Mucosa of gallbladder (tissue), 1 donor: ENCODE measurements at places on chromosomes 6 and 20.

DNA sequence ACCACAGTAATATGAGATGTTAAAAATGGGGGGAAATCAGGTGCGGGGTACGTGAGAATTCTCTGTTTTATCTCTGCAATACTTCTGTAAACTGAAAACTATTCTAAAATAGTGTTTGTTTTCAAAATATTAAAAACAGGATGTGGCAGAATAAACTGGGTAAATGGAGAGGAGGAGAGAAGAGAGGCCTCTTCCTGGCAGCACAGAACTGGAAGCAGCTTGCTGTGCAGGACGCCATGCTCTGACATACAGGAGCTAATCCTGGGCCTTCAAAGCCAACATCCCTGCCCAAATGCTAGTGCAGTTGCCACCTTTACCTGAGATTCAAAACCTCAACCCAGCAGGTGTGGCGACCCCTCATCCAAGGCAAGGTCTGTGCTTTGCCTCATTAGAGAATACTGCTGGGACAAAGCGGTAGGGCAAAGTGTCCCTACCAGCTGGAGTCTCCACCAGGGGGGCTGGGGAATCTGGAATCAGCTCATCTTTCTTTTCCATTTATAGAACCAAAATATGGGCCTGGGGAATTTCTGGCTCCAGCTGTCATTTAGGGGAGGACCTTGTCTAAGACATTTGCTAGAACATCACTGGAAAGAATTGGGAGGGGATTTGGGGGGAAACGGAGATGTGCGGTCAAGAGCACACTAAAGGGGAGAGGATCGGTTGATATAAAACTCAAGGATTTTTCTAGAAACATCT is 67.3 kb downstream of the SCML4 start:
- DNase-seq, result no peak

DNA sequence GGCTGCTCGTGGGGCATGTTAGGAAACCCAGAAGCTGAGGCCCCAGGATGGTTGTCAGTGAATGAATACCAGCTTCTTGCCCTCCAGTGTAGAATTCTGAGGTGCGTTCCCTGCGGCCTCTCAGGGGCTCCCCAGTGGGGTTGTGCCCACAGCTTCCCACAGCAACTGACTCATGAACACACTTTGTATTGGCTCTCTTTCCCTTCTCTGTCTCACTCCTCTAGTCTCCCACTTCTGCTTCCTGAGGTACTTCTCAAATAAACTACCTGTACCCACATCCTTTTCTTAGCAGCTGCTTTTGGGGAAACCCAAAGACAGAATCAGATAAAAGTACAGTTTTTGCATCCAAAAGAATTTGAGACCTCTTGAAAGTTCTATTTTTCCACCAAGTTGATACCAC is 107.7 kb upstream of the JAG1 start:
- DNase-seq, result no peak

DNA sequence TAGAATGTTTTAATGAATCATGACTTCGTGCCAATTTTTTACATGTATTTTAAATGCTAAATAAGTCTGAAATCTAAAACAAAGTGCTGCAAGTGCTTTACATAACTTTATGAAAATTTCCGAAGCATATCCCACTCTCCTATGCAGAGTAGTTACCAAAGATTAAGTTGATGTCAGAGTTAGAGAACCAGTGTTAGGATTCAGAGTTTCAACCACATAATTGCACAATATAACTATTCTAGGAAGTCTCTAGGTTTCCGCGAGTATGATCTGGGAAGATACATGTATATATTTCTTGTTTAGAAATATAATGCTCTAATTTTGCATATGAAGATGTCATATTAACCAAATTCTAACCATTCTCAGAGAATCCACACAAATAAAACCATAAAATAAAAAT is 74.8 kb downstream of the ASCC3 start:
- DNase-seq, result no peak

GRCh38 chr6:39493777-39494176 is 171.3 kb upstream of the KCNK16 start:
- no peak for DNase-seq

DNA sequence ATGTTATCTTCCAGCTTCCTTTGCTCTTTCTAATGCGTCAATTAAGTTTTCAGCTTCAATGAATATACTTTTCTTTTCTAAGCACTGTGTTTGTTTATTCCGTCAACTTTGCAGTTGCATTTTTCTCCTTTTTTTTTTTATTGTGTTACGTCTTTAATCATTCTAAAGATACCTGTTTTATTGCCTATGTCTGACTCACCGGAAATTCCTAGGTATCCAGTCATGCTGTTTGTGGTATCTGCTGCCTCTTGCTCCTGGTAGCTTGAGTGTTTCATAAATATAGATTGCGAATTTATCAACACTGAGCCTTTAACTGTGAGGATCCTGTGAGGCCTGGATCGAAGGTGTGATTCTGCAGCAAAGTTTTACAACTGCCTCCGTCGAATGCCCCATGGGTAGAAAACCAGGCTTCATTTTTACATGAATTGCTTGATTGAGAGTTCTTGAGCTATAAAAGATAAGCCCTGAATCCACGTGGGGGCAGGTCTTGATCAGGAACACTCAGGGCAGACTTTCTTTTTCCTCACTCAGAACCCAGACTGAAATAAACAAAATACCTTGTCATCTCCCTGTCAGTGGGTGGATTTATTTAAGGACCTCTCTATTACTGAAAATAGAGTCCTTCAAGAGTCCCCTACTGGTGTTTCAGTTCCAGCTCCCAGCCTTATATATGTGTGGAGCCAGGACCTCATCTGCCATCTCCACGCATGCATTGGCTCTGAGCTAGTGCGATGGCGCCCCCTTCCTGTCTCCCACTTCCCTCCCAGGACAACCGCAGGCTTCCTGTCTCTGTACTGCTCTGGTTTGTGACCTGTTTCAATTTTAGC is 60.1 kb upstream of the LRRC1 start:
- DNase-seq, result no peak

DNA sequence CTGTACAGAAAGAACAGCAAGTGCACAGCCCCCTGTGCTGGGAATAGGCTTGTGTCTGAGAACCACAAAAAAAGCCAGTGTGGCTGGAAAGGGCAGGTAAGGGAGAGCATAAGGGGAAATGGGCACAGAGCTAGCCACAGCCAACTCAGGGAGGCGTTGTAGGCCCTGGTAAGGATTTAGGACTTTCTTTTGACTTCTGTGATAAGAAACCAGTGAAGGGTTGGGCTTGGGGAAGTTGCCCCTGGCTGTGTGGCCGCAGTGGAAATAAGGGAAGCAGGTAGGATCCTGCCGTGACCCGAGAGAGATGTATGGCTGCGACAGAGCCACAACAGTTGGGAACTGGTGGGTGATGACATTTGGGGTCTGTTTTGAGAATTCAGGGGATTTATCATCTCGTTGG is 30.0 kb upstream of the PHACTR2 start:
- DNase-seq, result no peak

DNA sequence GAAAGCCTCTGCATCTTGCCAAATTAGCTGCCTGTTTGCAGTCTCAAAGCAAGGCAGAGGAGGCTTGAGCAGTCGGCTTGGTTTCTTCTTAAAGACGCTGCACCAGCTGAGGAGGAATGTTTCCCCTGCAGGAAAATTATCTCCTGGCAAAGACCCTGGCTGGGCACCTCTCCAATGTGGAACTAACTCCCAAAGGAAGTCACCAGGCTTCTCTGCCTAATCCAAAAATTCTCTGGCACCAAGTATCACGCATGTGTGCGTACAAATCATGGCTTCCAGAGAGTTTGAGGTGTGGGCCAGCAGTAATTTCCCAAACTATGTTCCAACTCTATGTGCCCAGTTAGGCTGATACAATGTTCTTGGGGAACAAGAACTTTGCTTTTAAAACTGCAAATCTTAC is 176.2 kb downstream of the KIF16B start:
- peak; percentile 64 for DNase-seq

GRCh38 chr20:59776626-59777330 is 156.7 kb downstream of the SYCP2 start:
- DNase-seq, result no peak

DNA sequence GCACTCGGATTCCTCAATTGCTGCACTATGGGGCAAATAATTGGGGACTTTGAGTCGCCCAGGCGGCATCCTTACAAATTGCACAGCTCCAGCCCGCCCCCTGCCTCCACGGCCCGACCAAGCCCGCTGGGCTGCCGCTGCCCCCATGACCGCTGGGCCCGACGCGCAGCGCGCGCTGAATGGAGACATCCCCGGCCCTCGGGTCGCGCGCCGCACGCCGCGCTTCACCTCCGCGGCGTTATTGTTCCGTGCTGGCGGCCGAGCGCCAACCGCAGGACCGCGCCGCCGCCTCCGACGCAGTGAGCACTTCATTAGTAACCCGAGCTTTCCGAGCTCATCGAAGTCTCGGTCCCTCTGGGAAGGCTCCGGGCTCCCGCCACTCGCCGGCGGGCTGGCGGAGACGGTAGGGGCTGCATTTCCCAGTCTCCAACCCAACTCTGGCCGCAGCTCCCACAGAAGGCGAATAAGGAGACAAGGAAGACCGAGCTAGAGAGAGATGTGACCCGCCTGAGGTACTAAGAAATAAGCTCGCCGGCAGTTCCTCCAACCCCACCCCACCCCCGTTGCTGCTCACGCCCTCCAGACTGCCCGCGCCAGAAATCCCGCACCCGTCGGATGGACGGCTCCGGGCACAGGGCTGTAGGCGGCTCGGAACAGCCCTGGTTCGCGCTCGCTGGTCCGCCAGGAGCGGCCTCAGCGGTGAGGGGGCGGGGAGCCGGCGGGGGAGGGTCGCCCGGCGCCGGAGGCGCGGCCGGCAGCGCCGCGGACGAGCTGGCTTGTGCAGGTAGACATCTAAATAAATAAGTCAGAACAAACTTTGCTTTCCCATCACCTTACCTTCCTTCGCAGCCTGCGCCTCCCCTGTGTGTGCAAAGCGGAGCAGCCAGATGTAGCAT is 703 bp downstream of the EPHA7 start:
- peak; percentile 27 for DNase-seq

- DNase-seq, result no peak
Observed at GRCh38 chr6:107075951-107076381, 39.3 kb downstream of the BEND3 start.

- no peak for DNase-seq
Observed at GRCh38 chr6:162615016-162615705, 112.4 kb downstream of the PRKN start.

DNA sequence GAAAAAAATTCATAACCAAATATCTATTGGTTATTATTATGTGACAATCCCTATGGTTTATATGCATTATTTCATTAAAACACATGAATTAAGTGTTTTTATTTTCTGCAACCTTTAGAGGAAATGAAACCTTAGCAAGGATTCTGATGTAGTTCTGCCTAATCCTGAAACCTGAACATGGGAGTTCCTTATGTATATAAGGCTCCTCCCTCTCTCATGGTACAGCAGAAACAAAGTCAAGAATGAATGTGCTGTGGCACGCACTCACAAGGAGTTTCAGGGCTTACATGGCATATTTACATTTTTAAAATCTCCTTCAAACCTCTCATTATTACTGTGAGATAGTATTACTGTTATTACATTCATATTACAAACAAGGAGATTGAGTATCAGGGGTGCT is 426.4 kb upstream of the CITED2 start:
- DNase-seq, result no peak

DNA sequence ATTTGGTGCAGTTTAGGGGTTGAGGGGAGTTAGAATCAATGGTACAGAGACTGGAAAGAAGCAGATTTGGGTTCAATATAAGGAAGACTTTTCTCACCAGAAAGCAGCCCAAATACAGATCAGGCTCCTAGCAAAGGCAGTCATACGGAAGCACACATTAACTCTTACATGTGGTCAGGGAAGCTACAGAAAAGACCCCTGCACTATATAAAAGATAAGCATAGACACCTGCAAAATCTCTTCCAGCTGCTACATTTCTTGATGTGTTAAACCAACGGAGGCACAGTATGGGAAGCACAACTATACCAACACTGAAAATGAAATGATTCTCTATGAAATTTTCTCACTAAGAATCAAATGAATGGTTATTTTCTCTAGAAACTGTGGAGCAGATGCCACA is 150.8 kb downstream of the GMDS start:
- no peak for DNase-seq

DNA sequence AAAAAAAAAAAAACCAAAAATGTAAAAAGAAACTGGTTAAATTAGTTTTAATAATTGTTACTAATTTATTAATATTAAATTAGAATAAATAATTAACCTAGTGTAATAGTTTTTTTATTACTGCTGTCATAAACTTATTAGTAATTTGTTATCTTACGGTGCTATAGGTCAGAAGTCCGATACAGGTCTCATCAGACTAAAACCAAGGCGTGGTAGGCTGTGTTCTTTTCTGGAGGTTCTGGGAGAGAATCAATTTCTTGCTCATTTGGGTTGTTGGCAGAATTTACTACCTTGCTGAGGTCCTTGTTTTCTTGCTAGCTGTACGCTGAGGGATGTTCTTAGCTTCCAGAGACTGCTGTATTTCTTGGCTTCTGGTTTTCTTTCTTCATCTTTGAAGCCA is 85.9 kb upstream of the RNF24 start:
- DNase-seq, result no peak

DNA sequence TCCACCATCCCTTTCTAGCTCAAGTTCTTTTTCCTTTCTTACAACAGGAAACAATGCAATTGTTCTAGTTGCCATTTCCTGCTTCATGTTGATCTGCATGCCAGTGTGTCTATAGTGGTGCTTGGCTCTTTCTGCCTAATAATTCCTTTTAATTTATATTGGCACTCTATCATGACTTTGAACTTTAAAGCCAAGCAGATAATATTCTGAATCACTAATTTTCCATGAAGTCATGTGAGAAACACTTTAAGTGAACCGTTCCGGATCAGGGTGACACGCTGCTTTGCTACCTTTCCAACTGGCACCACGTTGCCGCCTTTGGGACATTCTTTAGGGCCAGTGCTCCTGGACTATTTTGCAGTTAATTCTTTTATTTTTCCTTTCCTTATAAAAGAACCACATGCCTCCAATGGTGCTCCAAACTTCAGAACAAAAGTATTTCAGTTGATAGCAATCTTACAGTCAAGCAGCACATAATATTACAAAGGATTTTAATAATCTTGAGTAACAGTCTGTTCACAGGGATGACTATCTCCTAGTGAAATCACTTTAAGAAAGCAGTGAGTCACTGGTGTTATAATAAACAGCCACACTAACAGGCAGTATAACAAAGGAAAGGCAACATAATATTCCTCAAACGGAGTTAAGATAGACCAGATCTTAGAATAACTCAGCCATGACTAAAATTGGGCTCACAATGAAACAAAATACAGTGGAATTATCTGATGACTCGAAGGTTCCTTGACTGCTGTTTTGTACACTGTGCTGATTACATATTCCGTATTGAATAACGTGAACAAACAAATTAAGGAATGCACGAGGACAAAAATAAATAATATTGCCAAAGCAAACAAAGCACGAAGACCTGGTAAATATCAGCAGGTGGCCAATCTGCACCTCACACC is 19.0 kb upstream of the BLOC1S5 start:
- DNase-seq, result no peak
